Anterior cingulate cortex (tissue), 58 donors: ENCODE measurements at places on chromosomes 12 and 14.

- no peak for DNase-seq
Measured at GRCh38 chr12:97003276-97003675, 96.2 kb downstream of the NEDD1 start.

- DNase-seq: no peak
Measured at GRCh38 chr12:110657747-110658146, 31.2 kb downstream of the HVCN1 start.

DNA sequence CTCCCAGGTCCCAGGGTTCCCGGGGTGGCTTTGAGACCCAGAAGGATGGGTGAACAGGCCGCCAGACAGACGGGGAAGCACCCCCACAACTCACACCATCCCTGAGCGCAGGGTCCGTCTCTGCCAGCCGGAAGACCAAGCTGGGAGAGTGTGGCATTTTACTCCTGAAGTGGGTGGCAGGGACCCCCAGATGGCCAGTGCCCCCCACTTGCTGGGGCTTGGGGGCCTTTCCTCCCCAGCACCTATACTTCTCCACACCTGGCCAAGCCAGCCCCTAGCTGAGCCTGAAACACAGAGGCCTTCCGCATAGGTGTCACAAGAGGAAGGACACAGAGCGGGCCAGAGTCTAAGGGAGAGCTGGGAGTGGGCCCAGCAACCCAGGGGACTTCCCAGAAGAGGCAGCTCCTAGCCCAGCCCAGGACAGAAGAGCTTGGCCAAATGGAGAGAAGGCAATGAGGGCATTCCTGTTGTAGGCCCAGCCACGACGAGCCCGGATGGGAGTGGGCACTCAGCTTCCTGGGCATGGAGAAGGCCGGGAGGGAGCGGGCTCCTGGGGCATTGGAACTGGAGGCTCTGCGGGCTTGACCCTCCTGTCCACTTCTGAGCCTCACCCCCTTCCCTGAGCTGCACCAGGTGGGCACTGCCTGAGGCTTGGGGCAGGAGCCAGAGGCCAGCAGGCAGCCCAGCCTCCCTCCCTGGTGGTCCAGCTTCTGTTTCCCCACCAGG is 3.3 kb downstream of the AHNAK2 start:
- no peak for DNase-seq

DNA sequence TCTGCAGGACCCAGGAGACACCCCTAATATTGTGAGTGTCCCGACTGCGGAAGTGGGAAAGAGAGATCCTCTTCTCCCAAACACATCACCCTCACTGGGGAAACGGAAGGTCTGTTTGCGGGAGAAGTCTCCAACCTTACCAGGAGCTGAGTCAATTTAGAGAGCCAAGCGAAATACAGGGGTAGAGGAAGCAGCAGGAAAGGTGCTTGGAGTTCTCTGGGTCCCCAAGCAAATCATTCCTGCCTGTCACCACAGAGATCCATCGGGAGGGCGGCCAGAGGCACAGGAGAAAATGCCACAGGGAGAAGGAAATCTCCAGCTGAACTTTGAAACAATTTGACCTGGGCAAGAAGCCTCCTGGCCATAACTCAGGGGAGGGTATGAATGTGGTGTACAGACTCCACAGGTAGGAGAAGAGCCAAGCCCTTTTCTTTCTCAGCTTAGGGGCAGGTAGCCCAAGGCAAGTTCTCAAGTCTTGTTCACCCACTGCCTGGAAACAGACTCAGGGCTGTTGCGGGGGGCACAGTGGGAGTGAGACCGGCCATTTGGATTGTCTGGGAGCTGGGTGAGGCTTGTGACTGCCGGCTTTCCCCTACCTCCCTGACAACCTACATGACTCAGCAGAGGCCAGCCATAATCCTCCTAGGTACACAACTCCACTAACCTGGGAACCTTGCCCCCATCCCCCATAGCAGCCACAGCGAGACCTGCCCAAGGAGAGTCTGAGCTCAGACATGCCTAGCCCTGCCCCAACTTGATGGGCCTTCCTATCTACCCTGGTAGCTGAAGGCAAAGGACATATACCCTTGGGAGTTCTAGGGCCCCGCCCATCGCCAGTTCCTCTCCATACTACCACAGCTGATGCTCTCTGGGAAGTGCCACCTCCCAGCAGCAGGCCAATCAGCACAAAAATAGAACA is 211.9 kb upstream of the ARHGAP5 start:
- DNase-seq: no peak

GRCh38 chr12:10501030-10501429 is 4.7 kb upstream of the EIF2S3B start:
- no peak for DNase-seq

- no peak for DNase-seq
Measured at GRCh38 chr14:53571641-53572328, 384.8 kb downstream of the BMP4 start.
